Activated CD4-positive, alpha-beta T cell treated with anti-CD3 and anti-CD28 coated beads for 24 hours (primary cell): ENCODE measurements at places on chromosomes 4 and X.

- no peak for DNase-seq
Observed at GRCh38 chr4:62644372-62644771, 1444.2 kb downstream of the ADGRL3 start.

DNA sequence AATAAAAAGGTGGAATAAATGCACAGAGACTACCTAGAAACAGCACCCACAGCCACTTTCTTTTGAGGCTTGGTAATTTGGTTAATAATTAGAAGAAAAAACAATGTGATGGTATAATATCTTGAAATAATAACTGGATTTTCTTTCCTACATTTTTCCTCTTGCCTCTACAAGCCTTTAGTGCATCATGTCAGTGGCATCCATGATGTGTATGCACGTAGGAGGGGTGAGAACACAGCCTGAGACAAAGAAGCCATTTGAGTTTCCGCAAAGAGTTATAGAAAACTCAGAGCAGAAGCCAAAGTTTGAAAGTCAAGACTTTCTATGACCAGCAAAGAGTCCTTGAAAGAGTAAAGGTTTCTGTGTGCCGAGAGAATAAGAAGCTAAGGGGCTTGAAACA is 461.3 kb downstream of the BCOR start:
- DNase-seq = no peak

DNA sequence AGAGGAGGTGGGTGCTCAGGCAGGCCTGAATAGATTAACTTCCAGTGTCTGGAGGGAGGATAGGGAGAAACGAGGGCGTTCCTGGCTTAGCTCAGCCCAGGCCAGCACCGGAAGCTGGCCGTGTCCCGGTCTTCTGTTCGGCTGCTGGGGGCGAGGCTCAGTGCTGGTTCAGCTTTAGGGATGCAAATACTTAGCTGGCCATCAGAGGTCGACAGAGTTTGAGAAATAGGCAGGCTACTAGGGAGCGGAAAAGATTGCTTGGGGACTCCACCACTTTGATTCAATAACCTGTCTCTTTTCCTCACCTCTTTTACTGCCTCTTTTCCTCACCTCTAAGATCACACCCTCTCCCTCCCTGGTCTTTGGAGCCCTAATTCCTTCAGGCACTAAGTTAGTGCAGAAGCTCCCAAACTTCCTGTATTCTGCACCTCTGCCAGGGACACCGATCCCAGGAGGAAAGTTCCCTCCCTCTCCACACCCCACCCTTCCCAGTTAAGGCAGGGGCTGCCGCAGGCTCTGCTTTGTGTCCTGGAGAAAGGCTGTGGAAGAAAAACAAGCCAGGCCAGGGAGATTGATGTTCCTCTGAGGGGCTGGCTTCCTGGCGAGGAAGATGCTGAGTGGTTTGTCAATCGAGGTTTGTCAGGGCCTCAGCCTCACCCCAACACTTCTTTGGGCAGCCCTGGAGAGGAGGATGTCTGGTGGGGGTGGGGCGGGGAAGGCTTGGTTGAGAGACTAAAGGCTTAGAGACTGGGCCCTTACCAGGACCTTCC is 6.0 kb upstream of the EFNB1 start:
- no peak for DNase-seq

- no peak for DNase-seq
Observed at GRCh38 chr4:39539089-39539611, 11.9 kb upstream of the UGDH start.

- DNase-seq = no peak
Observed at GRCh38 chr4:13659341-13660070, 32.0 kb upstream of the BOD1L1 start.

GRCh38 chr4:73764513-73764912 is 24.1 kb downstream of the CXCL8 start:
- no peak for DNase-seq

- no peak for DNase-seq
Observed at GRCh38 chr4:147829401-147830101, 97.7 kb downstream of the ARHGAP10 start.

- DNase-seq = no peak
Observed at GRCh38 chr4:23036921-23037495, 344.3 kb downstream of the GBA3 start.
